ENCODE measurements at places on chromosomes 11 and 22.

GRCh38 chr11:66887526-66887925, 30.7 kb downstream of the LRFN4 start:
- no peak for DNase-seq

- no peak for DNase-seq
Measured at GRCh38 chr11:74989260-74989638, 516 bp downstream of the NEU3 start.

DNA sequence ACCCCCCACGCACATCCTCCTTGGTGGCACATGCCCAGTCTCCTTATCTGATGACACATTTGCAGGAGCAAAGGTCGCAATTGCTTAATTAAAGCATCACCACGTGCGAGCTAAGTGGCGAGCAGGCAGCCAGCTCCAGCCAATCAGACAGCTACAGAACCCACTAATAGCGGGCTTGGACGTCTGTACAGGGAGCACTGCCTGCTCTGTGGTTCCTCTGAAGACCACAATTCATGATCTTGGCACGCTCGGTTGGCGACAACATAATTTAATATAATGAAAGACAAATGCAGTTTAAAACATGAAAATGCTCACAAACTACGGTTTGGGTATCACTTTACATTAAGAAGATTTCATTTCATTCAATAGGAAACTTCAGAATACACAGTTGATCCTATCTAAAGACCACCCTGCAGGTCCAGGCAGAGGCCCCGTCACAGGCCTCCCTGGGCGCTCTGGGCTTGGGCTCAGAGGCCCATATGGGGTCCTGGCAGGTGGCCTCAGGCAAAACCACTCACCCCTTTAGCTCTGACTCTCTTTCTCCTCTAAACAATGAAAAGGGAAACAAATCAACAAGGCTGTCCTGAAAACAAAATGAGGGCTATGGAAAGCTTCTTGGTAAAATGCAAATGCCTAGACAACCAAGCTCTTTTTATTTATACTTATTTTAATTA, 10.4 kb downstream of the PACSIN2 start:
- DNase-seq: no peak

- DNase-seq: no peak
Measured at GRCh38 chr11:84800755-84801346, 826.3 kb downstream of the DLG2 start.

DNA sequence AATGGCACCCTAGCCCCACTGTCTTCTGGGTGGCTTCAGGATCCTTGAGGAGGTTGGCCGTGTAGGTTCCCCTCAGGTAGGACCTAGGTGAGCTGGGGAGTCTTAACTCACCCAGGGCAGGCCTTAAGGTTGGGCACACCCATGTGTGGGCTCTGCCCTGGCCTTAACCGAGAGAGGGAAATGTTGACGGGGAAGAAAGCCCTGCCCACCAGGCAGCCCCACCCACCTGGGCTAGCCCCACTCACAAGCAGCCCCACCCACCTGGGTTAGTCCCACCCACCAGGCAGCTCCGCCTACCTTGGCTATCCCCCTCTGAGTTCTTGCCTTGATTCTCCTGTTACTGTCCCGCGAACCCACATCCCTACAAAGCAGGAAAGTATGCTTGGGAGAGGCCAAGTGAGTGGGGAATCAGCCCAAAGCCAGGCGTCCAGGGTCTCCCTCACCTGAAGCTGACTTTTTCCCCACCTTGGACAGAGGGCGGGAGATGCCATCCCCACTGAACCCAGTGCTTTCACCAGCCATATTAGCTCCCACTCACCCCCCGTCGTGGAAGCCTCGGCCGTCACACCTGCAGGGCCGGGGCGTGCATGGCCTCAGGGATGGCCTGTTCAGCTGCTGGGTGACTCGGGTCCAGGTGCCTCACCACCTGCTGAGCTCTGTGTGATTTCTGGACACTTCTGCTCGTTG, at the start of gene MYEOV:
TSS of gene MYEOV (plus strand) at position 337 of the 687 bp plus-strand sequence. CDS start 1,200 bp downstream, outside the sequence.
- peak; percentile 50 for DNase-seq
